ENCODE measurements at places on chromosomes 3 and 15.
A peak's percentile ranks its signal among the peaks of the same experiment; 100 is the strongest.

DNA sequence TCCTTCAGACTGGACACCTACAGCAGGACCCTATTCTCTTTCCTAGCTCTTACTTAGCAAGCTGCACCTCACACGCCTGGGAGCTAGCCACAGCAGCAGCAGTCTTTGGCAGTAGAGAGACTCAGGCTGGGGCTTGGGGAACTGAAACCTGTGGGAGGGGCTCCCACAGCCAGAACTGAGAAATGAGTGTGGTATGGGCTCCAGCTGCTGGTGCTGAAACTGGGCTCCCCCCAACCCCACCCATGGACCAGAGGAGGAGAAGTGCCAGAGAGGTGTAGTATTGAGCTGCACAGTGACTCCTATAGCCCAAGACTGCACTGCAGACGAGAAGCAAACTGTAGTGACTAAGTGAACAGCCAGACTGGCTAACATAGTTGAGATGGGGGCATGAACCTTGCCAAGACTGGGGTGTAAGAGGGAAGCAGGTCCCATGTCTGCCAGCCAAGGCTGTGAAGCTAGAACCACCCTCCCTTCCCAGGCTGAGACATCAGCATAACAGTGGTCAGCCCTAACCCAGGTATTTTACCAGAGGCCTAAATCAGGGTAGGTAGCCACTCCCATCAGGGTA, 62.5 kb downstream of the MYO5A start:
- DNase-seq, result peak; percentile 7

- no peak for DNase-seq
Observed at GRCh38 chr3:186722457-186722856, 5.3 kb downstream of the KNG1 start.

DNA sequence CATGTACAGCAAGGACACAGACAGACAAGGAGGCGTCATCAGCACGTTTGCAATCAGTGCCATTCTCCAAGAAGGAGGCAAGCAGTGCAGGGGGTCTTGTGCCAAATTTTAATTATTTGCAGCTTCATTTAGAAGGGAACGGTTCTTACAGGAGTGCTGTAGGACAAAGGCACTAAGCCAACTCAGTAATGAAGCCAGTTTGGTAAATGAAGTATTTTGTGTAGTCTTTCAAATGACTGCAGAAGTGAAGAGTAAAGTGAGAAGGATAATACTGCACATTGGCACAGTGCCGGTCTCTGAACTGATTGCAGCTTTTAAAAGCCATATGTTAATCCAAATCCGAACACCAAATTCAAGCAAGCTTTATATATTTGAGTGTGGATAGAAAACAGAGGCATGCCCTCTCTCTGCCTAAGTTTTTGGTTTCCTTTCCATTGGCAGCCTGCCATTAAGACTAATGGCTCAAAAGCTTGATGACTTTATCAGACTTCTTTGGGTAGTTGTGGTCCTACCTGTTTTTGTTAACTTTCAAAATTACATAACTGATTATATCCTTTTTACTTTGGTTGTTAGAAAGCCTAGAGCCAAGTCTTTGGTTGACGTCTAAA, 101.3 kb downstream of the SENP2 start:
- no peak for DNase-seq

DNA sequence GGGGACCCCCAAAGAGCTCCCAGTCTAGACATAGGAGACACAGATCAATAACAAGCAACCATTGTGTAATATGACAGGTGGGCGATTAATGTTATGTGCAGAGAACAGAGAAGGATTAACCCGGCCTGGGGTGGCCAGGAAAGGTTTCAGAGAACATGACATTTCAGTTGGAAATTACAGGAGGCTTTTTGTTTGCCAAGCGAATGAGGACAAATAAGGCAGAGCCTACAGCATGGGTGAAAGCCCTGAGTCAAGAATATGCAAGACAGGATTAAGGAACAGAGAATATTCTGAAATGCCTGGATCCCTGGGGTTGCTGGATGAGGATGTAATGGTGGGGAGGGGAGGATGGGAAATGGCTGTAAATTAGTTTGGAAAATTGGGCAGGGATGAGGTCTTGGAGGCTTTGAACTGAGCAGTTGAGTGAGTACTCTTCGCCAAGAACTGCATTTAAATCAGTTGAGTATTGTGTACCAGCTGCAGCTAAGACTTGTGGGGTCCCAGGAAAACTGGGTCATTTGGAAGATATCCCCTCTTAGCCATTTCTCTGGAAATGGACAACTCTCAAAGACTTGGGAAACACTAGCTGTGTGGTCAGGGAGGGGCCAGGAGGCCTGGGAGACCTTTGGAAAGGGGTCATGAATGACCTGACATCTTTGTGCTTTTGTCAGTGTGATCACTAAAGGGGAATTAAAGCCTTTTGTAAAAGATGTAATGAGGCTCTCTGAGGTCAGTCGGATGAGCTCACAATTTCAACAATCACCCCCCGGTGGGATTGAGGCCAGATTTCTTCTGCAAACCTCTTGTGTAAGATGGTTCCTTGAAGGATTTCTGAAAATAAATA, 198.6 kb upstream of the NR2E3 start:
- DNase-seq, result no peak

DNA sequence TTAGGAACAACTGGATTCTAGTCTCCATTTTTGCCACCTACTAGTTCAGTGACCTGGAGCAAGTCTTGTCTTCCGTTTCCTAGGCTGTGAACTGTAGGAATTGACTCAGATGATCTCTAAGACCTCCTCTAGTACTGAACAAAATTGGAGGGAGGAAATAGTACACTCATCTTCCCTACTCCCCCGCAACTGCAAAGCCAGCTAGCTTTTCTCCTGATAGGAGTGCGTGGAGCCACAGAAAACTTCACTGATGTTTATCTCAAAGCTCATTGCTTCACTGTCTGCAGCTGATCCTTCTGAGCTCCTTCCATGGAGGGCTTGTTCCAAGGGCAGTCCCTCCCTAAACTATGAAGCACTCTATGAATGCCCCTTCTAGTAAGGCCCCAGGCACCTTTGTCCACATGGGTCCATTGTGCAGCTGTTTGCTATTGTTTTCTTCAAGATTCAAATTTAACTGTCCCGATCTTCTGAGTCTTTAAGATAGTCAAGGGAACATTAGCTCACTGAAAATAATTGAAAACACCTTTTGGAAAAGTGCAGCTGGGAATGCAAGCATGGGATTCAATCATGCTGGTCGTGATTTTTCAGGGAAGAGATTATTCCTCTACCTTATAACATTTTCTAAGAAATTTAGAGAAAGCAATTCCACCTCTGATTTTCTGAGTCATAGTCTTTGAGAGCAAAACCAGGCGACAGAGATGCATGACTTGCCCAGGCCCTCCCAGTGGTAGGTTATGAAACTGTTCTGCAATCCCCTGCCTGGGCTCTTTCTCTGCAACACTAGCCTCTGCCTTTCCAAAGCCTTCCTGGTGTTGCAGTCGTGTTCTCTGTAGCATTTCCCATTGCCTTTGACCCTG, 24.3 kb downstream of the FILIP1L start:
- no peak for DNase-seq
